ENCODE measurements at places on chromosomes 11 and 22. TPM values are rescaled to one million over a fixed set of nuclear protein-coding genes. Genes with fewer than 3 reads are reported as not detected.

KRTAP5-5 gene
- total RNA-seq = not detected

NAALADL1 gene
- total RNA-seq = not detected

HBB gene
- not detected for total RNA-seq

ANO9 gene
- total RNA-seq = 1.3 TPM

C11orf16 gene
- total RNA-seq = not detected

SPA17 gene
- total RNA-seq = 18.0 TPM

IGSF9B gene
- total RNA-seq = 1.6 TPM

CHEK1 gene
- total RNA-seq = 34.0 TPM

NPTXR gene
- total RNA-seq = 8.7 TPM

TMA7B gene
- total RNA-seq = not detected

JHY gene
- 3.1 TPM for total RNA-seq

TRIM49 gene
- not detected for total RNA-seq

CCDC188 gene
- total RNA-seq = not detected

VWCE gene
- 0.56 TPM for total RNA-seq

SCN4B gene
- not detected for total RNA-seq

EIF3L gene
- 273 TPM for total RNA-seq
